ENCODE measurements at places on chromosomes 3 and 15.

DNA sequence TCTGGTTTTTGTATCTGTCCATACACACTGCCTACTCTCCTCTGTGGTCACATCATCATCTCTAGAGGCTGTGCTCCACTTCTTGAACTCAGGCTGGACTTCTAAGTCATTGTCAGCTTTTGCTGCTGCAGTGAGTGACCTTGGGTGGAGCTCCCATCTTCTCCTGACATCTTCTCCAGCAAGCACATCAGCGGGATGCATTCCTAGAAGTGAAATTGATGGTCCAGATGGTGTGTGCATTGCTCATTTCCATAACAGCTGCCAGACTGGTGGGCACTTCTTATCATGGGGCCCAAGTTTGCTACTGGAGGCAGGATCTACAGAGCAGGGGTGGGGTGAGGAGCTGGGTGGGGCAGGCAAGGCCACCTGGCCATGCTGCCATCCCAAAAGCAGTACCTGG lies 109.9 kb downstream of the DNAJB8 start:
- no peak for DNase-seq

DNA sequence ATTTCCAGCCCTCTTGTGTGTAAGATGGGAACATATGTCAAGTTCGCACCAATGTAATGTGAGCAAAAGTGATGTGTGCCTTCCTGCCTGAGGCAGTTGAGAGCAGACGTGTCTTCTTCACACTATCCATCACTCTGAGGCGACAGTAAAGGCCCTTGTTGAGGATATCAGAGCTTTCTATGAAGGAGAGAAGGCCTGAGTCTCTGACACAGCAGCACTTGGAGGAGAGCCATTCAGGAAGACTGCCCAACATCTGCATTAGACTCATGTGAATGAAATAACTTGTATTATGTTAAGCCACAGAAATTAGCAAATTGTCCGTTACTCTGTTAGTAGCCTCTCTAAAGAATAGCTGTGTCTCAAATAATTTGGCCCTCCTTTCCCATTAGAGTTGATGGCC lies 108.8 kb upstream of the CCDC54 start:
- no peak for DNase-seq

- DNase-seq = no peak
These were observed 58.5 kb downstream of the DUT start for GRCh38 chr15:48389691-48390143.

DNA sequence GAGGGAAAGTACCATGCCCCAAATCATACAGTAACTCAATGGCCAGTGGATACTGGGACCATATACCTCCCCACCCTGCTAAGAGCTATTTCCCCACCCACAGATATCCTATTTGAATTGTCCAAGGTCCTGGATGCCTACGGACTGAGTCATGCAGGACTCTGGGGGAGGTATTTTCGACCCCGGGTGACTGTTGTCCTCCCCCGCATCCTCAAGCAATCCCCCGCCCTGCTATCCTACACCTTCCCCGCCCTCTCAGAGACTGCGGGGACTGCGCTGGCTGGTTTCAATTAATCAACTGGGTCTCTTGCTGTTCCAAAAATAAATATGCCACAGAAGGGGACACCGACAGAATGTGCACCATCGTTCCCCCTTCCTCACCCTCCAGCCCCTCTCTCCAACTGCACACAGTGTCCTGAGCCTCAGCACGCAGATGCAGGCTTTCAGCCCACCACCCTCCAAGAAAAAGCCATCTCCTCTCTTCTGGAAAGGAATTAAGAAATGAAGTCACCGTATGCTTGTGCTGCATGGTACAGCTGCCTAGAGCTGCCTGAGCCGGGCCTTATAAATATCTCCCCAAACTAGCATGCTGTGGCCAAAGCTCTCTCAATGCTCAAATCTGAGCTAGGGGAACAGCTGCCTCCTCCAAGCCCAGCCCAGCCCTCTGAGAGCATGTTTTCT lies 8.1 kb downstream of the CAV3 start:
- DNase-seq = no peak

GRCh38 chr3:145849115-145849514 lies 311.9 kb downstream of the PLOD2 start:
- DNase-seq = no peak

GRCh38 chr15:92693691-92694331 lies 38.2 kb upstream of the FAM174B start:
- no peak for DNase-seq

Data from adrenal gland (tissue), 19 donors.